ENCODE measurements at places on chromosomes 5 and 9. TPM values are rescaled to one million over a fixed set of nuclear protein-coding genes. Genes with fewer than 3 reads are reported as not detected.

- peak overlapping the region; percentile 70 for H3K27ac ChIP-seq
- H3K4me3 ChIP-seq = peak overlapping the region; percentile 87
- H3K4me1 ChIP-seq = peaks cover 22% of the 10 kb centered on the region
- peaks cover 28% of the 10 kb centered on the region for H3K36me3 ChIP-seq
- H3K27me3 ChIP-seq = no peaks in the 10 kb centered on the region
Measured at GRCh38 chr5:32312197-32312594, 543 bp downstream of the MTMR12 start.

- no peaks in the 10 kb centered on the region for H3K27me3 ChIP-seq
- peak overlapping the region; percentile 25 for H3K27ac ChIP-seq
- H3K4me3 ChIP-seq = no peak overlapping the region
- peaks cover 5% of the 10 kb centered on the region for H3K4me1 ChIP-seq
- H3K36me3 ChIP-seq = peaks cover 91% of the 10 kb centered on the region
Measured at GRCh38 chr9:127437497-127438264, 13.5 kb downstream of the ZNF79 start.

GRCh38 chr9:93592643-93593021 is 16.2 kb downstream of the PHF2 start:
- no peaks in the 10 kb centered on the region for H3K36me3 ChIP-seq
- H3K4me3 ChIP-seq = no peak overlapping the region
- no peak for DNase-seq
- no peak overlapping the region for H3K27ac ChIP-seq
- H3K27me3 ChIP-seq = no peaks in the 10 kb centered on the region

- no peak overlapping the region for H3K4me3 ChIP-seq
- no peak overlapping the region for H3K27ac ChIP-seq
- no peaks in the 10 kb centered on the region for H3K27me3 ChIP-seq
Measured at GRCh38 chr5:145718956-145719355, 116.2 kb downstream of the PRELID2 start.

- no peak overlapping the region for H3K4me3 ChIP-seq
- no peak for DNase-seq
- no peak overlapping the region for H3K27ac ChIP-seq
- no peaks in the 10 kb centered on the region for H3K27me3 ChIP-seq
Measured at GRCh38 chr5:9644630-9645029, 14.5 kb upstream of the TAS2R1 start.

DNA sequence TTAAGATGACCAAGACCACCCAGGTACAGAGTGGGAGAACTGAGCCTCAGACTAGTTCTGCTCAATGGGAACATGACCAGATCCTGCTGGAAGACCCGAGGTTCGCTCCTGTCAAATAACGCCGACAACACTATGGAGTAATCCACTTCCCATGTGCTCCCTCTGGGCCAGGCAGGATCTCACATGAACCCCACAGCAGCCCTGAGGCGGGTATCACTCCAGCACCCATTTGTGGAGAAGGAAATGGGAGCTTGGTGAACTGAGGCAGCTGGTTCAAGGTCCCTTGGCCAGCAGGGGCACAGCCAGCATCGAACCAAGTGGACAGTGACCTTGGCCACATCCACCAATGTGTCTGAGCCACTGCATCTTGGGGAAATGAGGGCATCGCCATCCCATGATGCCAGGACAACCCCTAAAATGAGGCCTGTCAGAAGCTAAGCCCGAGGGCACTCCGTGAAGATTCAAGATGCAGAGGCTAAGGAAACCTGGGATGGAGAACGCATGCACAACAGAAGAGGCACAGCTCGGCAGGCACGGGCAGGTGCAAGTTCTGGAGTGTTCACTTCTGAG is 8.5 kb downstream of the ANKS6 start:
- no peak for DNase-seq
- H3K27me3 ChIP-seq = no peaks in the 10 kb centered on the region
- peaks cover 8% of the 10 kb centered on the region for H3K4me1 ChIP-seq
- H3K4me3 ChIP-seq = no peak overlapping the region
- no peaks in the 10 kb centered on the region for H3K36me3 ChIP-seq

DNA sequence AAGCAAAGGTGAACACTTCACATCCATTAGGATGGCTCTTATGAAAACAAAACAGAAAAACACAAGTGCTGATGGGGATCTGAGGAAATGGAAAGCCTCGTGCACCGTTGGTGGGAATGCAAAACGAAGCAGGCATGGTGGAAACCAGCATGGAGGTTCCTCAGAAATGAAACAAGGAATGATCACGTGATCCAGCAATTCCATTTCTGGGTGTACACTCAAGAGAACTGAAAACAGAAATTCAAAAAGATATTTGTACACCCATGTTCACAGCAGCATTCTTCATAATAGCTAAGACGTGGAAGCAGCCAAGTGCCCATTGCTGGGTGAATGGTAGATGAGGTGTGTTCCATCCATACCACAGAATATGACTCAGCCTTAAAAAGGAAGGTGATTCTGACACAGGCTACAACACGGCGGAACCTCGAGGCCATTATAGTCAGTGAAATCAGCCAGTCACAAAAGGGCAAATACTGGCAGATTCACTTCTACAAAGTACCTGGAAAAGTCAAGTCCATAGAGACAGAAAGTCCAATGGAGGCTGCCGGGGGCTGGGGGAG is 87.2 kb upstream of the RAPGEF1 start:
- H3K27ac ChIP-seq = no peak overlapping the region
- no peak for DNase-seq
- no peaks in the 10 kb centered on the region for H3K4me1 ChIP-seq
- no peaks in the 10 kb centered on the region for H3K36me3 ChIP-seq

DNA sequence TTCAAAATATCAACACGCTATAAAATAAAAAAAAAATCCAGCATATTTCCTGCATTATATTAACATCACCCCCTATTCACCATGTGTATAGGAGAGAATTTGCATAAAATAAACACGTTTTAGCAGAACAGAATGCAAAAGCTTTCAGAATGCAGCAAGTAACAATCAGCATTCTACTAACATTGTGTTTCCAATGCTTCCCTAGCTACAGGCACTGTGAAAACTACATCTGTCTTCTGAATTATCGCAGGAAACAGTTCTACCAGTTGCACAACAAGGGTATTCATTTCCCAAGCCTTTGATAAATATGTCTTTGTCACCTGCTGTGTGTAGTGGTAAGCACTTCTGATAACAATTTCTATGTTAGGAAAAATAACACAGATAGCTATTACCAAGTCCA is 1015.8 kb downstream of the CDH18 start:
- no peak overlapping the region for H3K4me3 ChIP-seq
- no peaks in the 10 kb centered on the region for H3K4me1 ChIP-seq
- H3K36me3 ChIP-seq = no peaks in the 10 kb centered on the region
- no peak for DNase-seq
- no peak overlapping the region for H3K27ac ChIP-seq
- H3K27me3 ChIP-seq = no peaks in the 10 kb centered on the region

DNA sequence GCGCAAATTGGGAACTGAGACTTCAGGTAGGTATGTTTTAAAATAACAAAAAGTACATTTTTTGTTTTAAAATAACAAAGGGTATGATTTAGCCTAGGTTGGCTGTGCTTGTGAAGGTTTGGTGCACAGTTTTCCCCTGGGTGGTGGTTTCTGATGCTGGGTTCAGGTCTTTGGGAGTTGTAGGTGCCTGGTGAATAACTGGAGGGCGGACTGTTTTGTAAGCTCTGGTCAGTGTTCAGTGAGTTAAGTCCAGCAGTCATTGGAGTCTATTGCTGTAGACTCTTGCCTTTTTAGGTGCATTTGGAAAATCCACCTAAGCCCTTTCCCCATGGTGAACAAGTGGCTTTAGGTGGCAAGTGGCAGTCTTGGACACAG is 43.9 kb downstream of the RAI14 start:
- H3K4me1 ChIP-seq = peaks cover 1% of the 10 kb centered on the region
- H3K36me3 ChIP-seq = no peaks in the 10 kb centered on the region
- H3K27me3 ChIP-seq = no peaks in the 10 kb centered on the region
- H3K27ac ChIP-seq = no peak overlapping the region
- H3K4me3 ChIP-seq = no peak overlapping the region

DNA sequence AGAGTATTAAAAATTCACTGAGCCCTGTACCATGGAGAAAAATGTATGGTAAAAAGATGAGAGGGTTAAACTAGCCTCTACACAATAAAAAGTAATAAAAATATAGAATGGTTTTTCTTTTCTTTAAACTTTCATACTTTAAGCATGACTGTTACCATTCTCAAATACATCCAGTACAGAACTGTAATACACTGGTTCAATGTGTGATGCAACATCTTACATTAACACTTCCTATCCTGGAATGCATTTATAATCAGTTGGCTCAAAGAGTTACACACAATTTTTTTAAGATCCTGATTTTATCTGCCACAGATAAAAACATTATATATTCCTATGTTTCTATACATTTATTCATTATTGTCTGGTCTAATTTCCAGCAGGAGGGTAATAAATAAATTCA is 4.7 kb downstream of the GNAQ start:
- H3K4me1 ChIP-seq = peaks cover 51% of the 10 kb centered on the region
- no peak for DNase-seq
- no peak overlapping the region for H3K4me3 ChIP-seq
- H3K36me3 ChIP-seq = peaks cover 18% of the 10 kb centered on the region
- no peak overlapping the region for H3K27ac ChIP-seq

DNA sequence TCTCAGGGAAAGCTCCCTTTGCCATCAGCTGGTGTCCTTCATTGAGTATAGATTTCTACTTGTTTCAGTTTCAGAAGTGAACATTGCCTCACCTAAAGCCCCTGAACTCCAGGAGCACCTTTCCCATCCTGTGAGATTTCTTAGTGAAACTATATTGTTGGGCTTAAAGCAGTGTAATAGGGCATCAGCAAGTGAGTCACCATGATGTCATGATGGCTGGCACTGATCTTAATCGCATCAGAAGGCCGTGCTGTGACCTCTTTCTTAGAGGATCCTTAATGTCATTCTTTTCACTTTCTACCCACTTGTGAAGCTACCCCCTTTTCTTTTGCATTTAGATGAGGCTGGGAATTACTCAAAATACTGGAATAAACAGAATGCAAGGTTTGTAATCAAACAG is 401.3 kb downstream of the MTRR start:
- H3K27ac ChIP-seq = no peak overlapping the region
- no peaks in the 10 kb centered on the region for H3K36me3 ChIP-seq
- H3K27me3 ChIP-seq = no peaks in the 10 kb centered on the region
- H3K4me3 ChIP-seq = no peak overlapping the region

DNA sequence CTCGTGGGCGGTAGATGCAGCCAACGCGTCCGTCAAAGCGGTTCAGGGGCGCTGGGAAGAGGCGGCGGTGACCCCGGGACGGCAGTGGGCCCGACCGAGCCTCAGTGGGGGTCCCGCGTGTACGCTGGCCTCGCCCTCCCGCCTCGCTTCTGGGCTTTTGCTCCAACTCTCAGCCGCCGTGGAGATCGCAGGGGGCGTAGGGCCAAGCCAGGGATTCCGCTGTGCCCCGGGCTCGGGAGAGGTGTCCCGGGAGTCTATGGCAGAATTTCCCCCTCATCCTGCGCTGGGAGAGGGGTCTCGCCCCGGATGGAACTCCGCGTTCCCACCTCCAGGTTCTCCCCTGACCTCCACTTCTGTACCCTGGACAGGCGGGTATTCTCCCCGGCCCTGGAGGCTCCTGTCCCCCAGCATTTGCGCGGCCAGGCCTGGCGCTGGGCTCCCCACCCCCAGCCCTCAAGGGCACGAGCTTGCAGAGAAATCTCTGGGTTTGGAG is 131.9 kb downstream of the MRPL36 start:
- DNase-seq = no peak
- peaks cover 54% of the 10 kb centered on the region for H3K27me3 ChIP-seq
- H3K4me3 ChIP-seq = no peak overlapping the region
- no peak overlapping the region for H3K27ac ChIP-seq

Gene SPACA9
- total RNA-seq = 1.1 TPM

Gene ADAMTS13
- total RNA-seq = 1.5 TPM

Measured in activated T-helper 2 cell treated with anti-CD3 and anti-CD28 coated beads, Interferon-gamma antibody, Interleukin-2, Interleukin-4, amounts not matched to agents 10 μg/mL and 5 μg/mL and 100 μg/mL, durations not matched to agents 14 hours and 24 hours and 36 hours (primary cell).